Renal pelvis (tissue), 12 donors: ENCODE measurements at places on chromosomes 3 and 15. TPM values are rescaled to one million over a fixed set of nuclear protein-coding genes. Genes with fewer than 3 reads are reported as not detected.

The C3orf20 gene
- 0.19 TPM for polyA plus RNA-seq

The PYGO1 gene
- 13.5 TPM for polyA plus RNA-seq

The SUCNR1 gene
- polyA plus RNA-seq, result 6.5 TPM

The CPN2 gene
- 0.62 TPM for polyA plus RNA-seq

The PLSCR2 gene
- 1.4 TPM for polyA plus RNA-seq

DNA sequence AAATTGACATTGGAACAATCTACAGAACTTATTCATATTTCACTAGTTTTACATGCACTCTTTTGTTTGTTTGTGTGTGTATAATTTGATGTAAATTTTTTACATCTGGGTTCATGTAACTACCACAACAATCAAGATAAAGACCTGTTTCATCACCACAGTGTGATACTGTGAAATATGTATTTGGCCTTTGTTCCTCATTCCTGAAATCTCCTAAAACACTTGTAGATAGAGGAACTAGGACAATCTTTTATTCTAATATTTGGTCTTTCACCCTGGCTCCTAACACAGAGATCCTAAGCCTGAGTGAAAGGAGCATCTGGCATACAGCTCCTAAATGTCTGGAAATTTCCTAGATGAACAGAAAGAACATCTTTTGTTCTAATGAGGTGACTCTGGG lies 155.0 kb upstream of the GPR149 start:
- no peak for DNase-seq

DNA sequence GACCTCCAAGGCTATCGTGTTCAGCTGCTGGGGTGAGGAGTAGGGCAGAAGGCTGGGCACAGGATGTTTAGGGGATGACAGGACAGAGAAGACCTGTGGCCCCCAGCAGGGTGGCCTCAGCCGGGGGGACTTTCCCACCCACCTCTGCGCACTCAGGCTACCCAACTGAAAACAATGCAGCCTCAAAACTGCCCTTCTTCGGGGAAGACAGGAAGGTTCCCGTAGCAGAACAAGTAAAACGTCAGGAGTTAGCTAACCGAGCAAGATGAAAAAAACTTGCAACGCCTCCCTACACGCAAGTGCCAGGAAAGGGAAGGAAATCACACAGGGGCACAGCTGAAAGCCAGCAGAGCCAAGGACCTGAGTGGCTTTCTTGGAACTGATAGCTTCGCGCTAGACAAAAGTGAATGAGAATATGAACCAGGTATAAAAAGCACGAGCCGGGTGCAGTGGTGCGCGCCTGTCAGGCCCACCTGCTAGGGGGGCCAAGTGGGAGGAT lies 38.4 kb upstream of the FURIN start:
- DNase-seq, result no peak

GRCh38 chr3:61564395-61565059 lies 3.2 kb downstream of the PTPRG start:
- peak; percentile 77 for DNase-seq

DNA sequence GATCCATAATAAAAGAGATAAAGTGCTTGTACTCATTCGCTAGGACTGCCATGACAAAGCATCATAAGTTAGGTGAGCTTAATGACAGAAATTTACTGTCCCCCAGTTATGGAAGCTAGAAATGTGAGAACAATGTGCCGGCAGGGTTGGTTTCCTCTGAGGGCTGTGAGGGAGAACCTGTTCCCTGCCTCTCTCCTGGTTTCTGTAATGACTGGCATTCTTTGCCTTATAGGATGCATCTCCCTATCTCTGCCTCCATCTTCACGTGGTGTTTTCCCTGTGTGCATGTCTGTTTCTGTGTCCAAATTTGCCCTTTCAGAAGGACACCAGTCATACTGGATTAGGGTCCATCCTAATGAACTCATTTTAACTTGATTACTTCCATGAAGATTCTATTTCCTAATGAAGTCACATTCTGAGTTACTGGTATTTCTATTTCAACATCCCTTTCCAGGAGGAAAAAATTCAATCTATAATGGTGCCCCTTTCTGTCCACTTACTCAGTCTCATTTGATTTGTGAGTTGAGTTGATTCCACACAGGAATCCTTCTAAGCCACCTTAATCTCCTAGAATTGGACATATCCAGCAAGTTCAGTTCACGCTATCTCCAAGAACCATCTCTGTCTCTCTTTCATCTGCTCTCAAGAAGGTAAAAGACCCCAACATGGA lies 71.2 kb upstream of the LIPC start:
- no peak for DNase-seq

DNA sequence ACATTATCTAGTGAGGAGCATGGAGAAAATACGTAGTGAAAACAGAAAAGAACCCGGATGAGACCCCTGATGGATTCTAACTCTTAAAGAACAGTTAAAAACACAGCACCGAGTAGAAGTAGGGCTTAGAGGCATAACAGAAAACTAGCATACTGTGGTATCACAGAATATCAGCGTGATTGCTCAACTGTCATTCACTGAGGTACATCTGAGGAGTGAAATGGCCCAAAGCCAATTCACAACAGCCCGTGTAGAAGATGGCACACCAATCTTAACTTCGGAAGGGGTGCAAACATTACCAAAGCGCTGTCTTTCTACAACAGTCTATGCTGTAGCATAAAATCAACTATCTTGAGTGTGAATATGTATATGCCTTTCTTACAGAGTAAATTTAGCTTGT lies 1.8 kb downstream of the CLASP2 start:
- DNase-seq, result no peak

- no peak for DNase-seq
Observed at GRCh38 chr3:108088697-108089096, 2.1 kb downstream of the CD47 start.

- no peak for DNase-seq
Observed at GRCh38 chr3:44280631-44281030, 38.9 kb downstream of the TOPAZ1 start.

DNA sequence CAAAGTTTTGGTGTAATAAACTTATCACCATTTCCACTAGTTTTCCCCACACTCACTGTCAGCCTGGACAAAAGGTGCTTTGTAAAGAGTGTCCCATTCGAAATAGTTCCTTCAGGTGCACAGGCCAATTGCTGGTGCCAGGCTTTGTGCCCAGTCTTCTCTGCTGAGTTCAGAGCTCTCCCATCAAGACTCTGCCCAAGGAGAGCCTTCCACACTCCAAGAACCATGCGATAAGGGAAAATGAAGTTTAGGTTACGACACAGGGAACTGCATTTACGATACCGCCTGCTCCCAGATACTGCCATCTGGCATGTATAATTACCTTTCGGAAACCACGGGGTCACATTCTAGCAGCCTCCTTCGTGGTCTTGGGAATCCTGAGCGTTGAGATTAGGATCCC lies 379.6 kb downstream of the MECOM start:
- no peak for DNase-seq

GRCh38 chr15:57330619-57331340 lies 45.5 kb upstream of the CGNL1 start:
- DNase-seq, result no peak

DNA sequence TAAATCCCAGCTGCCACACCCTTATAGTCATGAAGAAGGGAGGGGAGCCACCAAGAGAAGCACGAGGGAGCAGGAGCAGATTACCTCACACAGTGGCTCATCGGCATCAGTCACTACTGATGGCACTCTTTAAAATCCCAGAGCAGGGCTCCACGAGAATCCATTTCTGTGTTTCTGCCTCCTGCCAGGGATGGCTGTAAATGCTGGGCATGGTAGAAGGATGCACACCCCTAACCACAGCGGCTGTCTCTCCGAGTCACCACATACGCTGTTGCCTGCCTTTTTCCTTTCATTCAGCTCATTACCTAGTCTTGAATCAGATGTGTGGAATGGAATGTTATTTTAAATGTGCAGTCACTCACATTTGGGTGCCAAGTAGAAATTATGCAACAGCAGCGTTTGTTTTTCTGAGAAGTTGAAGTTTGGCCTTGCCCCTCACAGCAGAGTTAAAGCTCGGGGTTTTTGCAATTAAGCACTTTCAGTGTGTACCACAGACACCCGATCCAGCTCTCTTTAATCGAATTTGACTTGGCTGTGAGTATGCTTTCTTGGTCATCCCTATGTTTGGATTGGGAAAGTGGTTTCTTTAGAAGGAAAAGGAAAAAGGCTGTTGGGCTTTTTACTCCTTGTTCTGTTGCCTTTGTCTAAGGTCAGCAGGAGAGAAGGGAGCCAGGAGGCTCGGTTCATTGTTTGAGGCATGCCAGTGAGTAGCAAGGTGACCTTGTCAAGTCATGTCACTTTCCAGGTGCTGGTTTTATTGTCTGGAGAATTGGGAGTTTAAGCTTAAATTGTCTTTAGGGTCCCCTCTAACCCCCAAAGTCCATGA lies 284.2 kb upstream of the TPM1 start:
- DNase-seq, result no peak

DNA sequence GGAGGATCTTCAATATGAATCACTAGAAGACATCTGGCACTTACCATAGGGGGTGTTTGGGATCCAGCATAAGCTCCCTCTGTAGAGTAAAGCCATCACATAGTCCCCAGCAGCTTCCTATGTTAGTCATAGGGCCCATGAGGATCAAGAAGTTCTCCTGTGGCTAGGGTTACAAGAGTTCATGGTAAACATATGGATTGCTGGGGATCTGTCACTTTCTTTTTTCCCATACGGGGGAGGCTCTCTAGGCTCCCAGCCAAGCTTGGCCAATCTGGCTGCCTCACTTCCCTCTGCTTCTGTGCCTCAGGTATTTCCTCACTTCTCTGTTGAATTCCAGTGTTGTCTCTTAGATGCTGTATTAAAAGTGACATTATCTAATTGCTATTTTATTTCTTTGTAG lies 597.9 kb downstream of the PDCD6IP start:
- no peak for DNase-seq

- DNase-seq, result peak; percentile 67
Observed at GRCh38 chr3:56468184-56469106, at the start of gene ERC2. Gene ERC2 (minus strand): TSS chr3:56468467.

- peak; percentile 23 for DNase-seq
Observed at GRCh38 chr15:53978253-53978906, at the start of gene UNC13C. Gene UNC13C (plus strand): TSS chr15:53978441. CDS start chr15:54012904, 34,463 bp downstream.

DNA sequence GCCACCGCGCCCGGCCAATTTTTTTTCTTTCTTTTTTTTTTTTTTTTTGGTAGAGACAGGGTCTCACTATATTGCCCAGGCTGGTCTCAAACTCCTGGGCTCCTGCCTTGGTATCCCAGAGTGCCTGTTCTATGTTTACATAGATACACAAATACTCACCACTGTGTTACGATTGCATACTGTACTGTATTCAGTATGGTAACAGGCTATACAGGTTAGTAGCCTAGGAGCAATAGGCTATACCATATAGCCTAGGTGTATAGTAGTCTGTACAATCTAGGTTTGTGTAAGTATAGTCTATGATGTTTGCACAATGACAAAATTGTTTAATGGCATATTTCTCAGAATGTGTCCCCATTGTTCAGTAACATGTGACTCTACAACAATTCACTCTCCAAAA lies 26.6 kb downstream of the CSTA start:
- DNase-seq, result no peak

- no peak for DNase-seq
Observed at GRCh38 chr3:142785996-142786395, 62.2 kb downstream of the TRPC1 start.

- no peak for DNase-seq
Observed at GRCh38 chr3:143775459-143775858, 72.8 kb downstream of the SLC9A9 start.
